Upper lobe of right lung (tissue), 1 donor: ENCODE measurements at places on chromosomes 6 and 20.

GRCh38 chr6:57267586-57268293 is 45.6 kb upstream of the RAB23 start:
- DNase-seq: no peak

DNA sequence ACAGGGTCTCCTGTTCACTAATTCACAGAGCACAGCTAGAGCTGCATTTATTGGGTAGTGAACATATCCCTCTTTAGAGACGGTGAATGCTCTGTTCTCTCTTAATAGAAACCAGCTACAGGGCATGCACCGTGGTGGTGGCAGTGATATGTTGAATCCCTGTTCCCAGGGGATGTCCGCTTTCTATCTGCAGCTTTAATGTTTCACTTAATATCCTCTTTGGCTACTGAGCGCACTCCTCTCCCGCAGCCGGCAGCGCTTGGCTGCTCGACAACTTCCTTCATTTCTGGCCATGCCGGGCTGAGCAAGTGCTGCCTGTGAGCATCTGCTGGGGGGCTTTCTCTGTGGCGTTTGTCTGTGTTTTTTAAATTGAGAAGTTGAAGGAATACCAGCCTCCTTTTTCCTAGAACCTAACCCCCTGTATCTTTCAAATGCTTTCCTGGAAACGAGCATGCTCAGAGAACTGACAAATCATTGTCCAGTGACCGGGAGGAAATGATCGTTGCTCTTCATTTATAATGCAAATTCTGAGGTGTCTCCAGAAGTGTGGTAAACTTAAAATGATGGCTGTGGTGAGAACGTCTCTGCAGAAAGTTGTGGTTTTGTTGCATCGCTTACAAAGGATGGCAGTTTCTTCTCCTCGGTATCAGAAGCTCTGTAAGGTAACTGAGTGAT is 297.9 kb downstream of the UTRN start:
- peak; percentile 65 for DNase-seq

DNA sequence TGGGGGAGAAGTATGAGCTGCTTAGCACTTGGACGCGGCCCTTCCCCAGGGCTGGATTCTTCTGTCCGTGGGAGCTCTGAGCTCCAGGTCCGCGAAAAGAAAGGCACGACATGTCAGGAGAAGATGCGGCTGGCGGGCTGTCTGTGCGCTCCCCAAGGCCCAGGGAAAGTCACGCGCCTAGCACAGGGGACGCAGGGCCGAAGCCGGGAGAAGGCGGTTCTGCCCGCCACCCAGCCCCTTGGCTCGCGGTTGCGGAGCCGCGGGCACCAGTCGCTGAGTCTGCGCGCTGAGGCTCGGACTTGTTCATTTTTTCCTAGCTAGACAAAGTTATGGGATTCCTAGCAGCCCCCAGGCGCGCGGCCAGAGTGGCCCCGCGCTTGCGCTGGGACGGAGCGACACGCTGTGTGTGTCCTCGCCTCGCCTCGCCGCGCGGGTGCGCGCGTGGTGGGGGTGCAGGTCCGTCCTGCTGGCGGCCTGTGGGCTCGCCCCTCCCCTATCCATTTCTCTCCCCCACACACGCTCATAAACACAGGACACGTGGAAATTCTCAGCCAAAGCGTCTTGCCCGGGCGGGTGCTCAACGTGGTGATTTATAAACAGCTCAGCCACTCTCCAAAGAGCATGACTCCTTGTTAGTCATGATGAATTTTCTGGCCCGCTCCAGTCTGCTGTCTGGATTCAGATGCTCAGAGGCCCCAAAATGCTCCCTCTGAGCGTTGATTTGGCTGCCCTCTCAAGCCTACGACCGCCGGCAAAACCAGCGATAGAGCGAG is 1.9 kb upstream of the POU3F2 start:
- DNase-seq: no peak

DNA sequence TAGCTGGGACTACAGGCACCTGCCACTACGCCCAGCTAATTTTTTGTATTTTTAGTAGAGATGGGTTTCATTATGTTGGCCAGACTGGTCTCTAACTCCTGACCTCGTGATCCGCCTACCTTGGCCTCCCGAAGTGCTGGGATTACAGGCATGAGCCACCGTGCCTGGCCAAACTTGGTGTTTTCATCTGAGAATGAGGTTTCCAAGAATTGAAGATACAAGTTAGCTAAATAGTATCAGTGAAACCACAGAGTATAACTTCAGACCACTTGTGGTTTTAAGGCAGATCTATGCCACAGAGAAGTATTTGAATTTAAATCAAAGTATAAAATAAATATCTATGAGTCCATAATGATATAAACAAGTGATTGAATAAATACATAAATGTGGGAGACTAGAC is 70.1 kb downstream of the SLC16A10 start:
- no peak for DNase-seq

DNA sequence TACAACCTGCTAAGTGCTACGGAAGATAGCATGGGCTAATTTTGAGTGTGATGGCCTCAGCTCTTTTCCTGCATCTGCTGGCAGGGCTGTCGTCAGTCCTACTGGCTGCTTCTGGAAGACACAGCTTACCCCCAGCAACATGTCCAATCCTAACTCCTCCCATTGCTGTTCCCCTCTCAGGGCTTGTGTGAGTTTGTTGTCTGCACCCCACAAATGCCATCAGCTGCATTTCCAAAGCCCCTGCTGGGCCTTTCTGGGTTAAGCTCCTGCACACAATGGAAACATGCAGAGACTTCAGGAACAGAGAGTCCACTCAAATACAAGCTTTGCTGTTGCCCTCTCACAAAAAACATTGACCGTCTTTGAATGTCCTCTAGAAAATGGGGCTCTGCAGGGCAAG is 84.7 kb downstream of the RNF182 start:
- DNase-seq: no peak

GRCh38 chr6:113584767-113585166 is 272.4 kb upstream of the MARCKS start:
- DNase-seq: no peak

- no peak for DNase-seq
Measured at GRCh38 chr20:9374072-9374471, 140.3 kb upstream of the LAMP5 start.

DNA sequence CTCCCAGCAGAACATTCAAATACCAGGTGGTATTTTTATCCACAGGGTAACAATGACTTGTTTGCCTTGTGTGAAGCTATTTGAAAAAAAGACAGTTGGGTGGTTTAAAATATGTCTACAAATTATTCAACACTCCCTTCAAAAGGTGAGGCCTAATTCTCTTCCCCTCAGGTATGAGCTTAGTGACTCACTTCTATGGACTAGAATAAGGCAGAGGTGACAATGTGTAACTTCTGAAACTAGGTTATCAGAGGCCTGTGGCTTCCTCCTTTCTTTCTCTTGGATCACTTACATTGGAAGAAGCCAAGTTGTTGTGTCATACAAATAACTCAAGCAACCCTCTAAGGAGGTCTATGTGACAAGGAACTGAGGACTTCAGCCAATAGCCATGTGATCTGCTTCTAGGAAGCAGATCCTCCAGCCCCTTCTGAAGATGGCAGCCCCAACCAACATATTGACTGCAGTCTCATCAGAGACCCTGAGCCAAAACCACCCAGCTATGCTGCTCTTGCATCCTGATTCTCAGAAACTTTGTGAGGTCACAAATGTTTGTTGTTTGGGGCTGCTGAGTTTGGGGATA is 102.6 kb downstream of the SNAP25 start:
- DNase-seq: no peak

DNA sequence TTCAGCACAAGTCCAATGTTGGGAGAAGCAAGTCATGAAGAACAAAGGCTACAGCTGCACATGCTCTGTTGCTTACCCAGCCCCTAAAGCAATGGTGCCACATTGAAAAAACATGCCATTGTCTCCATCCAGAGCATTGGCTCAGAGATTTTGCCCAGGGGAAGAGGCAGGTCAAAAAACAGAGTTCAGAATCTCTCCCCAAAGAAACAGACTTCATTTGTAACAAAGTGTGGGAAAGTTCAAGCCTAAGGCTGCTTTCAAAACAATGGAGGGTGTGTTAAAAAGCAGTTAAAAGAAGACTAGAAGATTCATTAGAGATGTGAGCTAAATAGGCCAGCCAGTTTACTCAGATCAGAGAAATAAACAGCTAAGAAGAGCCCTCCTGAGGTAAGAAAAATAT is 63.6 kb downstream of the DZANK1 start:
- no peak for DNase-seq

DNA sequence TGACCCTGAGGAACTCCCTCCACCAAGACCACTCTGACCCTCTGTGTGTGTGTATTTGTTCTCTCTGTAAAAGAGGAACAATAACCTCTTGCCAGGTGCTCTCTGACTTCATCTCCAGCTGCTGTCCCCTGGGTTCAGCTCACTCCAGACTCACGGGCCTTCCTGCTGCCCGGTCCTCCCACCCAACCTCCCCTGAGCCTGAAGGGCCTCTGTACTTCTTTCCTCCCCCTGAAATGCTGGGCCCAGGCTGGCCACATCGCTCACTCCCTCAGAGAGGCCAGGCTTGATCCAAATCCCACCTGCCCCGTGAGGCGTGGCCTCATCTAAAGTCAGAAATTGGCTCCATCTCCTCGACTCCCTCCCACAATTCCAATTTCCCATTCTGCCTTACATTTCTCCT is 202.4 kb downstream of the PRKN start:
- DNase-seq: no peak

- no peak for DNase-seq
Measured at GRCh38 chr20:57087705-57088104, 178.7 kb downstream of the BMP7 start.

- no peak for DNase-seq
Measured at GRCh38 chr6:43426928-43427405, 374 bp upstream of the ABCC10 start.

- peak; percentile 98 for DNase-seq
Measured at GRCh38 chr20:59032023-59032712, at the start of gene ATP5F1E. Gene ATP5F1E (minus strand): TSS chr20:59032335. CDS start chr20:59032251, 84 bp downstream.

DNA sequence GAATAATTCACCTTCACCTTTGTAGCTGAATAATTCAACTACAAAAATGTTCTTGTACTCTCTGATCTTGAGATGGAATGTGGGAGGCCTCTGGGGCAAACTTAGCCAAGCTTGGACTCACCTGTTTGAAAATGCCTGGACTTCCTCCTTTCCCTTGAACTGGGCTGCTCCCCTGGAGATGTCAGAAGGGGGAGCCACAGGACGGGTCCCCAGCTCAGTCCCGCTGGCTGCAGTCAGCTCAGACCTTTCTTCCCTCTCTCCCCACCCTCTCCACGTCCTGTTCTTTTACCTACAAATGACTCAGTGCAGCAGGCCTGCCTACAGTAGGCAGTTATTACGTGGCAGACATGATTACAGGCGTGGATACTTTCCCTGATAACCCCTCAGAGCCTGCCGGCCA is 131.5 kb upstream of the RALGAPA2 start:
- no peak for DNase-seq

- DNase-seq: no peak
Measured at GRCh38 chr6:10481101-10481500, 40.0 kb upstream of the GCNT2 start.

DNA sequence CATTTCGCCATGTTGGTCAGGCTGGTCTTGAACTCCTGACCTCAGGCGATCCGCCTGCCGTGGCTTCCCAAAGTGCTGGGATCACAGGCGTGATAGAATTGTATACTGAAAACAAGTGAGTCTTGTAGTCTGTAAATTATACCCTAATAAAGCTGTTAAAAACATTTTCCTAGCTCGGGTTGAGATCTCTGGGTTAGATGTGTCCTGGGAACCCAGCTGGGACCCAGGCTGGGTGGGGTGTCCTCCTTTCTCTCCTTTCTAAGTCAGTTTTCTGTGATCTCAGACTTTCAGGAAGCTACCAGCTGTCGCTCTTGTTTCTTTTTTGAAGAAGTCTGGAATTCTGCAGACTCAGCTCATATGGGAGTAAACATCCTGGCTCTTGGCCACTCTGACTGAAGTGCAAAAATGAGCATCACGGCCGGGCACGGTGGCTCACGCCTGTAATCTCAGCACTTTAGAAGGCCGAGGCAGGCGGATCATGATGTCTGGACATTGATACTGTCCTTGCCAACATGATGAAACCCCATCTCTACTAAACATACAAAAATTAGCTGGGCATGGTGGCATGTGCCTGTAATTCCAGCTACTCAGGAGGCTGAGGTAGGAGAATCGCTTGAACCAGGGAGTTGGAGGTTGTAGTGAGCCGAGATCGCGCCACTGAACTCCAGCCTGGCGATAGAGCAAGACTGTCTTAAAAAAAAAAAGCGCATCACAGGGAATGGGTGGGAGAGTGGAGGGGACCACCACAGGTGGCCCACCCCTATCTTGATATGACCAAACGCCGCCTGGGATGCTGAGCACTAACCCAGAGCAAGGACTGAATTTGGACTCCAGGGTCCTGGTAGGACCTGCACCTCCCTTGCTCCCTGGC is 9.9 kb upstream of the PCIF1 start:
- no peak for DNase-seq

DNA sequence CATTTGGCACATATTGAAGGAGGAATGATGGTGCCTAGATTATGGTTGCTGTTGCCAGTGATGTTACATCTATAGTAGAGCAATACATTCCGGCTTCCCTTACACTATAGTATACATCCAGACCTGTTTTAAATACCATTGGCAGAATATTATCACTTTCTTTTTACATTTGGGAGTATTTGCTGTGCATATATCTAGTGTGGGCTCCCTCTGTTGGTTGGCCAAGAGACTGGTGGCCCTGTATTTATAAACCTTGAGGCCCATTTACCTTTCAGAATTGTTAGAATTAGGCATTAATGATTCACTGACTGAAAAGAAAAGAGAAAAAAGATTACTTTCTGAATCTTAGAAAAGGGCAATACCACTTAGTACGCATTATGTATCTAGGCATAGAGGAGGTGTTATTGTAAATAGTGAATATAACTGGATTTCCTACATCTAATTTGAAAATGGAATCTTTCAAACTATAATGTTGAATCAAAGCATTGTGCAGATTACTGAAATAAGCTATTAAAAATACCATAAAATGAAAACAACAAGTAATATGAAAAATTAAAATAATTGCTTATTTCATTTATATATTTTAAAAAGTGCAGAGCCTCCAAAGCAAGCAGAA is 628.8 kb upstream of the MAN1A1 start:
- DNase-seq: no peak

DNA sequence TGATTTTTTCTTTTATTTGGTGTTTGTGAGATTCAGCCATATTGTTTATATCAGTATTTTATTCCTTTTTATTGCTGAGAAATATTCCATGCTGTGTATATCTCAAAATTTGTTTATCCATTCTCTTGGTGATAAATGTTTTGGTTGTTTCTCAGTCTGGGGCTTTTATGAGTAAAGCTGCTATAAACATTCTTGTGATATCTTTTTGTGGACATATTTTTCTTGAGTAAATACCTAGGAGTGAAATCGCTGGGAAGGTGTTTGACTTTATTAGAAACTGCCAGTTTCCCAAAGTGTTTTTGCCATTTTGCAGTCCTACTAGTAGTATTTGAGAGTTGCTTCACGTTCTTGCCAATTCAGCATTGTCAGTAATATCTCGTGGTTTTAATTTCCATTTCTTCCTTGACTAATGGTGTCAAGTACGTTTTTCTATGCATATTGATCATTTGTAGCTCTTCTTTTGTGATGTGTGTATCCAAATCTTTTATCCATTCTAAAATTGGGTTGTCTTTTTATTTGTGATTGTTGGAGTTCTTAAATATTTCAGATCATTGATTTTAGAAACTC is 31.1 kb upstream of the DYNLRB1 start:
- DNase-seq: no peak

- DNase-seq: no peak
Measured at GRCh38 chr6:142684371-142684770, 260.6 kb downstream of the HIVEP2 start.
